ENCODE measurements at places on chromosomes 13 and 19.

DNA sequence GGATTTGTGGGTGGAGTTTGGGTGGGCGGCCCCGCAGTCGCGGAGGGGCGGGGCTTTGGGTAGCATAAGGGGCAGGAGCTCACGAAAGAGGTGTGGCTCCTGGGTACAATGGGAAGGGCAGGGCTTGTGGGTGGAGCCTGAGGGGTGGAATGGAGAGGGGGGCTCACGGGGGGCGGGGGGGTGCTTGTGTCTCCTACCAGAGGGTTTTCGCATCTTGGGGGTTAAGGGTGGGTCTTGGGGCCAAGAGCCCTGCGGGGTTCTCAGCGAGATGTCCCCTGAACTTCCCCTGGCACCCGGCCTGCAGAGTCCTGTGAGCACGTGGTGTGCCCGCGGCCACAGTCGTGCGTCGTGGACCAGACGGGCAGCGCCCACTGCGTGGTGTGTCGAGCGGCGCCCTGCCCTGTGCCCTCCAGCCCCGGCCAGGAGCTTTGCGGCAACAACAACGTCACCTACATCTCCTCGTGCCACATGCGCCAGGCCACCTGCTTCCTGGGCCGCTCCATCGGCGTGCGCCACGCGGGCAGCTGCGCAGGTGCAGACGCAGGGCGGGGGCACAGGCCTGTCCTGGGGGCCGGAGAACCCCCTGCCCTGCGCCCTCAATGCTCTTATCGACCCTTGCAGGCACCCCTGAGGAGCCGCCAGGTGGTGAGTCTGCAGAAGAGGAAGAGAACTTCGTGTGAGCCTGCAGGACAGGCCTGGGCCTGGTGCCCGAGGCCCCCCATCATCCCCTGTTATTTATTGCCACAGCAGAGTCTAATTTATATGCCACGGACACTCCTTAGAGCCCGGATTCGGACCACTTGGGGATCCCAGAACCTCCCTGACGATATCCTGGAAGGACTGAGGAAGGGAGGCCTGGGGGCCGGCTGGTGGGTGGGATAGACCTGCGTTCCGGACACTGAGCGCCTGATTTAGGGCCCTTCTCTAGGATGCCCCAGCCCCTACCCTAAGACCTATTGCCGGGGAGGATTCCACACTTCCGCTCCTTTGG, 5.1 kb downstream of the FSTL3 start:
- DNase-seq: no peak

DNA sequence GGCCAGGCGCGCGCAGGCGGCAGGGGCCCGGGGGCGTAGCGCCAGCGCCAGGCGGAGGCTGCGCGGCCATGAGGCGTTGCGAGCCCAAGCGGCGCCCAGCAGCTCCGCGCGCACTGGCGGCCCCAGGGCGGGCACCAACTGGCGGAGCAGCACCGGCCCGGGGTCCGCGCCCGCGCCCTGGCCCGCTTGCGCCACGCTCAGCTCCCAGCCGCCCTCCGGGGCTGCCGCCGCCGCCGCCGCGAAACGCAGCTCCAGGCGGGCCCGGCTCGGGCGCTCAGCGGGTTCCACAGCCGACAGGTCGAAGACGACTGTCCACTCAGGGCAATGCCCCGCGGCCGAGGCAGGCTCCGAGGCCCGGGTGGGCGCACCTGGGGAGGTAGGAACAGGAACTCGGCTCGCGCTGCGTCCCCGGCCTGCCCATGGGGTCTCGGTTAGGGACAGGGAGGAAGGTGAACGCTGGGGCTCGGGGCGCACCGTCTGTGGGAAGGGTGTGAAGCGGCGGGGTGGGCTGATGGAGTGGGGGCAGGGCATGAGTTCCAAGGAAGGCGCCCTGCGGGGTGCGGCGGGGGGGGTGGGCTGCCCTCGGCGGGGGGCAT, 26.8 kb downstream of the CERS1 start:
- DNase-seq: no peak

GRCh38 chr19:6632002-6632621, 37.8 kb downstream of the TNFSF14 start:
- peak; percentile 68 for DNase-seq

DNA sequence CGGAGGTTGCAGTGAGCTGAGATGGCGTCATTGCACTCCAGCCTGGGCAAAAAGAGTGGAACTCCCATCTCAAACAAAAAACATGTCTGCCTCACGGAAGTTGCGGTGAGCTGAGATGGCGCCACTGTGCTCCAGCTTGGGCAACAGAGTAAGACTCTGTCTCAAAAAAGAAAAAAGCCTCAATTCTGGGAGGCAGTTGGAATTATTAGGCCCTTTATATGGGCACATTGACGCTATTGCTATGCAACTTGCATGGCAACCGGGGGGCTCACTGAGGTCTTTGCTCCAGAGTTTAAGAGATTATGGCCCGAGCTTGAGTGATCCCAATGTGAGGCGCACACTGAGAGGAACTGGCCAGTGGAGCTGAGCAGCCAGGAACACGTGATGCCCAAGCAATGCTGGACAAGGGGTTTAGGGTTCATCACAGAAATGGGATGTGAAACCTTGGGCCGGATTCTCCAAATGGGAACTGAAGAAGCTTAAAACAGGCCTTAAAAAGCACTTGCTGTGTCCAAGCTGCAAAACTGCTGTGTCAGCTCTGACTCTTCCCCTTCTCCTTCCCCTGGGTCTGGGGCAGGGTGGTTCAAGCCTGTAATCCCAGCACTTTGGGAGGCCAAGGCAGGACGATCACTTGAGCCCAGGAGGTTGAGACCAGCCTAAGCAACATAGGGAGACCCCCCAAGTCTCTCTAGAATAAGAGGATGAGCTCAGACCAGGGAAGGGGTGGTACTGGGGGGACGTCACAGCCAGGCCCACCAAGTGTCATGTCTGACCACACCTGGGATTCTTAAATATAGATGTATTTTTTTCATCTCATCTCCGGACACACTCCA, 2.5 kb downstream of the FTL start:
- DNase-seq: no peak

DNA sequence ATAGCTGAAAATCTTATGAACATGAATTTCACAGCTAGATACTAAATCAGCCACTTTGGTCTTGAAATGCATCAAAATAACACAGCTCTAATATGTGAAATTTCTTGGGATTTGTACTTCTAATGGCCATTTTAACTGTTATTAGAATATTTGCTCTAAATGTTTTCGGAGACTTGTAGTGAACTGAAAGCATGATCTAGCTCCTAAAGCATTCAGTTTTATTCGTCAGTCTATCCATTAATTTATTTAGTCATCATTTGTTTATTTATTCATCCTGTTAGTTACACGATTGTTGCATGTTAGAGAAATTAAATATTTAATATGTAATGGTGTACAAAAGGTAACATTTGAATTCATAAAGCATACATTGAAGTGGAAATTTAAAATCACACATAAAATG, 1132.7 kb downstream of the SLITRK1 start:
- no peak for DNase-seq

DNA sequence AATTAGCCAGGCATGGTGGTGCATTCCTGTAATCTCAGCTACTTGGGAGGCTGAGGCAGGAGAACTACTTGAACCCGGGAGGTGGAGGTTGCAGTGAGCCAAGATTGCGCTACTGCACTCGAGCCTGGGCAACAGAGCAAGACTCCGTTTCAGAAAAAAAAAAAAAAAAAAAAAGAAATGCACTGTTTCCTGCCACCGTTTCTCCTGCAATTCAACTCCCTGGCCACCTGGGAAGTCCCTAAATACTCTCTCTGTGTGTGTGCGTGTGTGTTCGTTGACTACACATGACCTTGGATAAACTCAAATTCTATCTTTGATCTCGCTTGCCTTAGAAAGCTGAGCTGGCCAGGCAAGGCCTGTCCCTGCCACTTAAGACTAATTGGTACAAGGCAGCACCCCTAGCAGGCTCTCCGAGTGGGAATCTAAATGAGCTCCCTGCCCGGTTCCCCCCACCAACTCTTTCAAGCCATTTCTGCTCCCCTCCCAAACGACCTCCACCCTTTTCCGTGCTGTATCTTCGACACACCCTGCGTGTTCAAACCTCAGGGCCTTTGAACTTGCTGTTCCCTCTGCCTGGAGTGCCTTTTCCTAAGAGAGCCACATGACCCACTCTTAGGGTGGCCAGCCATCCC, 5.2 kb upstream of the BCAT2 start:
- DNase-seq: no peak

GRCh38 chr13:49844181-49844580, 51.7 kb upstream of the KPNA3 start:
- DNase-seq: no peak

DNA sequence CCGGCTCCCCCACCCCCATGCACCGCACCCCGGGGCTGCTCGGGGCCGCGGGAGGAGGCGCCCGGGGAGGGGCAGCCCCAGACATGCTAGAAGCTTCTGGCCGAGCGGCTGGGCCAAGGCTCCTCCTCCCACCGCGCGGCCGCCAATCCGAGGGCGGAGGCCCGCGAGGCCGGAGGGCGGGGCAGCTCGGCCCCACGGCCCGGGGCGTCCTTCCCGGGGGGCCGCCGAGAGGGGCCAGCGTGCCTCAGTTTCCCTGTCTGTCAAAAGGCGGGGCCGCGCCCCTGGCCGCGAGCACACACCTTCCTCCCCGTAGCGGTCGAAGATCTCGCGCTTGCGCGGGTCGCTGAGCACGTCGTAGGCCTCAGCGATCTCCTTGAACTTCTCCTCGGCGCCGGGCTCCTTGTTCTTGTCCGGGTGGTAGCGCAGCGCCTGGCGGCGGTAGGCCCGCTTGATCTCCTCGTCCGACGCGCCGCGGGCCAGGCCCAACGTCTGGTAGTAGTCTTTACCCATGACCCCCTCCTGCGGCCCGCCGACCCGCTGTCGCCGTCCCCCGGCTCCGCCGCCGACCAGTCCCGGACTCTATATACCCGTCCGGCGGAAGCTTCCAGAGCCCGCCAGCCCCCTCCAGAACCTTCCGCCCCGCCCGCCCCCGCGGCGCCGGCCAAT, at the start of gene DNAJB1:
DNAJB1 (minus strand) TSS at position 558 of the 666 bp plus-strand sequence; CDS start at position 510, 48 bp downstream.
- no peak for DNase-seq

DNA sequence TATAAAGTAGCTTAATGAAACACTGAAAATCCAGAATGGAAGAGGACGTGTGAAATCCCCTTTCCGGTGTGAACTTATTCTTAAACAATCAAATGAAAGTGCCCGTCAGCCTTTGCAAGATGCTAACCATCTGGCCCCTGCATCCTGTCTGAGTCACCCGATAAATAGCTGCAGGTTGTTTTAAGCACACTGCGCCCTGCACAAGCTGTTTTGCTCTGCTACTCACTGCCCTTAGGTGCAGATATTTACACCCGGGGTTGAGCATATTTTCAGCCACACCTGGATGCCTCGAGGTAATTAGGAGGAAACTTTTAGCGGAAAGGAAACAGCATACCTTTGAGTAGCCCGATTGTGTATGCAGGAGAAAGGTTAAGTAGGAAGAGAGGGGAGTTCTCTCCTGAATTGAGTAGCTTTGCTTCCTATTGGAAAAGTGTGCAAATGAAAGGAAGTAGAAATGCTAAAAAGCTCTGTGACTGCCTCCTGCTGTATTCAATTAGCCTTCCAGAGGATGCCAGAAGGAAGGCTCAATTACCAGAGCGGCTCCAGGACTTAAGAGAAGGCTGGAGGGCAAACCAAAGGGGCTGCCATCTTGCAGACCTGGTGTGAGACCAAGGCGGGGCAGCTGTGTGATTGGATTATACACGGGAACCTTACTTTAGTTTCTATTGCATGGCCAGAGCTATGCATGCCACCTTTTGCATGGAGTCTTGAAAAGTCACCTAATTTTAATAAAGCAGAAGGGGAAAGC, 42.5 kb downstream of the IRS2 start:
- DNase-seq: no peak

DNA sequence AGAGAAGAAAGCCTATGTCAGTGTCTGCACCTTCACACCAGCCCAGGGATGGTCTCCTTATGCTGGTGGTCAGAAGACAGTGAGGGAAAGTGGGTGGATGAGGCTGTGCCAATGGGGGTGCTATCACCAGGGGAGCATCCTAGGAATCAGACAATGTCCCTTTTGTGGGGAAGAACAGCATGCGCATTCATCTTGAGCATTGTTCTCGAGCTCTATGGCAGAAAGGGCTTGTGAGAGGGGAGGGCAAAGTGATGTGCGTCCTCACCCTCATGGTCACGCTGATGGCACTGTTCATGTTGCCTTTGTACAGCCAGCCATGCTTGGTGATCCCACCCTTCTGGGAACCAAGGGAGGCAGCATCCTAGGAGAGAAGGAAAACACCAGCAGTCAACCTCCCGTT, 56.1 kb downstream of the DOCK9 start:
- DNase-seq: no peak

GRCh38 chr19:44753932-44754749, 5.6 kb downstream of the BCL3 start:
- DNase-seq: no peak

DNA sequence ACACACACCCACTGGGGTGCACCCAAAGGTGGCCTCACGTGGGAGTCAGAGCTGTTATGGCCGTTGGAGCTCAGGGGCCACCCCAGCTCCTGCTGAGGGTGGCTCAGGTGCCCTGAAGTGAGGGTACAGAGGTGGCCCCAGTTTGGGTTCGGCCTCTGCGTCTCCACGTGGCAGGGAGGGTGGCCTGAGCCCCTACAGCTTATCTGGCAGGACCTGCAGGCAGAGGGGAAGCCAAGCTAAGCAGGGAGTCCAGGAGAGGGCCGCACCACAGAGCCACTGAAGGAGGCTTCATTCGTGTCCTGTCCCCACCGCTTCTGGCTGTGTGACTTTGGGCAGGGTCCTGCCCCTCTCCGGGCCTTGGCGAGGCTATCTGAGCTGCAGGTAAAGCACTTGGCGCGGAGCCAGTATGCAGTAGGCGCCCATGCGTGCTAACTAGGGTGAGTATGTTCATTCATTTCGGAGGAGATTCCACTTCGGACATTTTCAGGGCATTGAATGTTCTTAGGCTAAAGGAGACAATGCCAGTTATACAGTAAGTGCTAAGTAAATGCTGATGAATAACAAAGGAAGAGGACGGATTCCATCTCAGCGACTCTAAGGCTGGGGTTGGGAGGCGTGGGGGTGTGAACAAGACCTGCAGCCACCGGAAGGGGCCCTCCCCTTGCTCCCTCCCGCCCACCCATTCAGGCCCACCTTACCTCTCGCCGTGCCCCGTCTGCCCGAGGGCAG, 4.9 kb downstream of the REX1BD start:
- no peak for DNase-seq

DNA sequence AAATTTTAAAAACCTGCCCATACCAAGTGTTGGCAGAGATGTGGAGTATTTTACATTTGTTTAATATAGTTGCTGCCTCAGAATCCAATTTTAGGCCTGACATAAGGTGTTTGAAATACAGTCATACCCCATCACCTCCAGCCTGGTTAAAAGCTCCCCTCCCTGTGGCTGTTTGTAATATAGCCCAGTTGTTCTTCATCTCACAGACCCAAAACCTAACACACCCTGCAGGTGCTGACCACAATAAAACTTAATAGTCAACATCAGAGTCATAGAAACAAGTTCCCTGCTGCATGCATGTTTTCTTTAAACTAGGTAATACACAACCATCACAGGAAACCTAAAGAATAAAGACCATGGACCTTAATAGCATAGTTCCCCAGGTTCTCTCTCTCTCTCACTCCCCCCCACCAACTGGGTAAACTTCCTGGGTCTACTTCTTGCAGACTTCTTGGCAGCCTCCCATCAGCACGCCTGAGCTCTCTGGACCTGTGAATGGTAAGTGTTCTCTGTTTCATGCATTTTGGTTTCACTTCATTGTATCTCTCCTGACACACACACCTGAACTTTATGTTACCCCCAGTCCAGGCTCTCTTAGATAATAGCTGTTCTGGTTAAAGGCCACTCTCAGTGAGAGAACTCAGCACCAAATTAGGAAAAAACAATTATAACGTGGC, 1369.9 kb downstream of the EFNB2 start:
- no peak for DNase-seq

Data from astrocyte of the cerebellum (primary cell).